ENCODE measurements at places on chromosomes 7 and 10.
A peak's percentile ranks its signal among the peaks of the same experiment; 100 is the strongest.

GRCh38 chr7:33760834-33761233 lies 144.5 kb upstream of the BMPER start:
- no peak for DNase-seq

DNA sequence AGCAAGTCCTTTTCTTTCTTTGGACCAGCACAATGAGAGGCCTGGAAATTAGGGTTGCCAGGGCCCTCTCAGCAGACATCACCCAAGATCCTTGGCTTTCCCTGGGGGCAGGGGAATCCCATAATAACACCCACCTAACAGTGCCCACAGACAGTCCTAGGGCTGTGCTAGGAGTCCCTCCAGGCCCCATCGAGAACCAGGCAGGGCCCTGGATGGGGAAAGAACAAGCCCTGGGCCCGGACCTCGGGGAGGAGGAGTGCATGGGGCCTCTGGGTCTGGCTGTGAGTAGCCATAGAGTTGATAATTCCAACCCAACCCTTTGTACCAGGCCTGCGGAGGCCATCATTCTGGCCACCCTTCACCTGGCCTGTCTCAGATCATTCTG lies 201.2 kb upstream of the ZMIZ1 start:
- no peak for DNase-seq

DNA sequence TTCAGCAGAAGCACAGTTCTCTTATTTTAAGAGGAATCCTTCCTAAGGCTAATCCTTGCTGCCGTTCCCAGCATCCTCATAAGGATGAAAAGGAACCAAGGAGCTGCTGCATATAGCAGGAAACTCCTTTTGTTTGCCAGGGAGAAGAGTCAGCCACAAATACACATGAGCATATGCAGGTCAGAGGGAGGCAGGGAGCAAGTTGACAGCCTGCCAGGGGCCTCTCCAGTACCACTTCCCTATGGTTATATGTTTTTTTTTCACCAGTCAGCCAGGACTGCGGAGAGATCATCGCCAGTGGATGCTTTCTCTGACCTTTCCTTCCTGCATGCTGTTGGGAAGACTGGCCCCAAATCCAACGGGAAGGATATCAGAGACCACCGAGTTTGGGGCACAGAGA lies 39.8 kb downstream of the SLC35B4 start:
- no peak for DNase-seq

DNA sequence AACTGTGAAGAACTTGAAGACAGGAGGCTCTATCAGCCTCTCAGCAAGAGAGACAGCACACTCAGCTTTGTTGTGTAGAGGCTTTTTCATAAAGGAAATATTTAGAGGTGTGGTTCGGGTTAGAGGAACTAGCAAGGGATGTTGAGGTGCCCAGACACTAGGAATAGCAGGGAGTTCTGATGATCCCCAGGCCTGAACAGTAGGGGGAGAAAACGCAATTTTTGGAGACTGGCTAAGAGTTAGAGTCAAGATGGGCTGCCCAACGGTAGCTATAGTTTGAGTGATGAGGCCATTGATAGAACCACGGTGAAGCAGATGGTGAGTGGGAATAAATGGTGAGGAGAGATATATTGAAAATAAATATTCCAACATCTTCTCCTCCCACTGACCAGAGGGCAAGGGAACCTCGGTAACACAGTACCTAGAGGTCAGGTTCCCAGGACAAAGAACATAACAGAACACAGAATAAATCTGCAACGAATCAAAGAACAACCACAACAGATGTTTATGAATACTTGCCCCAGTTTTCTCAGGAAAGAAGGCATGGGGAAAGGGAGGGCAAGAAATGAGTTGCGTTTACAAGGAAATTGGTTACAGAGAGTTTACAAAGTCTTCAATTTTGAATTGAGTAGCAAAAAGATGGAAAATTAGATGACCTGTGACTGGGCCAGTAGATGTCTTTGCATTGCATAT lies 24.2 kb upstream of the BPGM start:
- DNase-seq: no peak

DNA sequence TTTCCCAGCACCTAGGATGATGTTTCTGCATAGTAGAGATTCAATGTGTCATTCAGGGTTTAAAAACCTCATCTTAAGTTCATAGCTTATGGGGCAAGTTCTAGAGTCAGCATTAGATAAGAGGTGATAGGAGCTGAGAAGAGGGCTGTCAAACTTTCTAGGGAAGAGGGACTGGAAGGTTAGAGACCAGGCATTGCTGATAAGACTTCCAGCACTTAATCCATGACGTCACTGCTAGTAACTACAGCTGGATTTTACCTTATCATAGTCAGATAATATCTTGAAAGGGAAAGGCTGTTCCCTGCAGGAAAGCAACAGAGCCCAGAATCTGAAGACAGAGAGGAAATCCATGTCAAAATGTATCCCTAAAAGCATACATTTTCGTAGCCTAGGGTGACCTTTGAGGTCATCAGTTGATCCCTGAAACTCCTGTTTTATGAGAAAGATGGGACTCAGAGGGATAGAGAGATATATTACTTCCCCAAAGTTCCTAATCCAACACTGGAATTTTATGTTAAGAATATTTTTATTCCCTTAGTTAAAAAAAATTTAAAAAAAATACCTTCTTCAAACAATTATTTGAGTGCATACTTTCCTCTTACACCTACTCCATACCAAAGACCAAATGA lies 3.3 kb upstream of the CPED1 start:
- no peak for DNase-seq

- DNase-seq: no peak
Measured at GRCh38 chr10:124657806-124658205, 86.4 kb downstream of the FAM53B start.

DNA sequence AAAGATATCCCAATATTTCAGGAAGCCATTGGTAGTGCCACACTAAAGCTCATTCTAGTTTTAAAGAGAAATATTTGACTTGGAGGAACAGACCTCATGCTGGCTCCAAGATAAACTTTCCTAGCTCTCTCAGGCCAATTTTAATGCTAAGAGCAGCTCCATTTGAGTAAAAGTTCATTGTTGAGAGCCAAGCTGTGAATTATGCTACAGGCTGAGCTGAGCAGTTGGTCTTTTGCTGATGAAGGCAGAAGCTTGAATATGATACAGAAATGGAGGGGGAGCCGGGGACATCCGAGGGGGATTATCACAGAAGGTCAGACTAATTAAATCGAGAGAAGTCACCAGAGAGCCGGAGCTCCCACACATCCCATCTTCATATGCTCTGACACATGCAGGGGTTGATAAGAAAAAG lies 175.7 kb upstream of the AUTS2 start:
- no peak for DNase-seq

- DNase-seq: no peak
Measured at GRCh38 chr7:130095812-130096211, 25.5 kb downstream of the KLHDC10 start.

GRCh38 chr10:99921948-99922347 lies 87.8 kb downstream of the DNMBP start:
- no peak for DNase-seq

- peak; percentile 52 for DNase-seq
Measured at GRCh38 chr10:110610308-110610774, 33.8 kb upstream of the RBM20 start.

DNA sequence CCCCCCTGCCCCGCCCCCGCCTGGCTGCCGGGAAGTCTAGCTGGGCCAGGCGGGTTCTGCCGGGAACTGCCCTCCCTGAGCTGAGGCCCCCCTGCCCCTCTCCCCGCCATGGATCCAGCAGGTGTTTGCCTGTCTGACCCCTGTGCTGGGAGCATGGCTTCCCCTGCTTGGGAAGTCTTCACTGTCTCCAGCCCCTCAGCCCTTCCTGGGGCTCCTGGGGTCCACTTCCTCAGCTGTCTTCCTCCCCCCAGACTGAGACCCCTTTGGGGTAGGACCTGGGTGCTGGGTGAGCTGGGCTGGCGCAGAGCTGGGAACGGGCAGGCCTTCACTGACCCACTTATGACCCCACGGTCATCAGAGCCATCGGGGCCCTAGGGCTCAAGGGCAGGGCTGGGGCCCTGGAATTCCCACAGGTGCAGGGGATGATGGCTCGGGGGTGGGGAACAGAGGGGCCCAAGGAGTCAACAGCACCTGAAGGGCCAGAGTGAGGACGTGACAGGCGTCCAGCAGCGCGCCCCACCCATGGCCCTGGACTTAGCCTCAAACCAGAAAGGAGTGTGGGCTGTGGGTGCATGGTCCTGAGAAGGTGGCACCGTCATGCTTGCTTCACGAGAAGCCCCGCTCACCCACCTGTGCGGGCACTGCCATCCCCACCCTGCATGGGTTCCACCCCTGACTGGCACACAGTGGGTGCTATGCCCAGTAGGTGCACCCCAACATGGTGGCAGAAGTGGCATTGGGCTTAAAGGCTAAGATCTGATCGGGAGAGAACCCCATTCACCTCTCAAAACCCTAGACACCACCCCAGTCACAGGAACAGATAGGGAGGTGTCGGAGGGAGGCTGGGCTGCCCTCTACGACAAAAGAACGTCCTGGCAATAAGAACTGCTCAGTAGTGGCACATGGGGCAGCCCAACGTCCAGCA lies 16.2 kb upstream of the TNRC18 start:
- DNase-seq: no peak

DNA sequence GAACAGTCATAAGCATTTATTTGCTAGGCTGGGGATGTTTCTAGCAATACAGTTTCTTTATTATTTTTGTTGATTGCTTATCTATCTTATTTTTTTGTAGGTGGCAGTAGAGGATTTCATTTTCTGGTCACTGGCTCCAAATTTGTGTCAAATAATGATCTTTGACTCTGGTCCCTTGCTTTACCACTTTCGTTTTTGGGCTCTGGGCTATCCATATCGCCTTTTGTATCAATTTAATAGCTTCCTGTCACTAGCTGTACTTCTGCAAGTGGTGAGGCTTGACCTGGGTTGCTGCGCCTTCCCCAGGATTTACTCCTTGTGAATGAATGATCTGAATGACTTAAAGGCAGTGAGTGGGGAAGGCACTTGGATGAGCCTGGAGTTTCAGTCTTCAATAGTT lies 48.4 kb downstream of the MDFIC start:
- DNase-seq: no peak

DNA sequence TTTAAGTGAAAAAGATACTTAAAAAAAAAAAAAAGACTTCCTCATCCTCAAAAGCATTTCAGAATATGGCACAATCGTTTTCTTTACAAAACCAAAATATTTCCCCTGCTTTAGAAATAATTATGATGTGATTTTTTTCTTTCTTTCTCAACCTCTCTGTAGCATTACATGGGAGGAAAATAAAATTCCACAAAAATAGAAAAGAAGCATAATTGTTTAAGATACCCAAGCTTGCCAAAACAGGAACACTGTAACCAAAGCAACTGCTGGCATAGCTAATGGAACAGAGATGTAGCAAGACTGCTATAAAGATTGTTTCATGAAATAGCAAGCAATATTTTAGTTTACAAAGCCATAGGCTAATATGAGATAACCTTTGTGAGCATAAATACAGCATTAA lies 75.6 kb upstream of the GPR22 start:
- DNase-seq: no peak

DNA sequence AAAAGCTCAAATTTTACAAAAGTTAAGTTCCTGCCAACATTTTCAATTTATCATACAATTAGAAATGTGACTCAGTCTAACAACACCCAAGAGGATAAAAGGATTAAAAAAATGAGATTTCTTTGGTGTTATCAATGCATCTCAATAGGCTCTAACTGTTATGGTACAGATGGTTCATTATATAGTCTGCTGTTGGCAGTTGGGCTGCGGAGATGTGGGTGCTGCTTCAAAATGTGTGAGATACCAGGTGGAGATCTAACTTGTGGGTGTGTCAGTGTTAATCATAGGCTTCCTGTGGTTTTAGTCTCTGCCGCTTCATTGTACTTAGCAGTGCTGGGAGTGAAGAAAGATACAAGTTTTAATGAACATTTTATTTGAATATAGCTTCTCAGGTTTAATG lies 231.2 kb downstream of the EXOC4 start:
- no peak for DNase-seq

- no peak for DNase-seq
Measured at GRCh38 chr10:120098232-120098930, 205.9 kb downstream of the SEC23IP start.

DNA sequence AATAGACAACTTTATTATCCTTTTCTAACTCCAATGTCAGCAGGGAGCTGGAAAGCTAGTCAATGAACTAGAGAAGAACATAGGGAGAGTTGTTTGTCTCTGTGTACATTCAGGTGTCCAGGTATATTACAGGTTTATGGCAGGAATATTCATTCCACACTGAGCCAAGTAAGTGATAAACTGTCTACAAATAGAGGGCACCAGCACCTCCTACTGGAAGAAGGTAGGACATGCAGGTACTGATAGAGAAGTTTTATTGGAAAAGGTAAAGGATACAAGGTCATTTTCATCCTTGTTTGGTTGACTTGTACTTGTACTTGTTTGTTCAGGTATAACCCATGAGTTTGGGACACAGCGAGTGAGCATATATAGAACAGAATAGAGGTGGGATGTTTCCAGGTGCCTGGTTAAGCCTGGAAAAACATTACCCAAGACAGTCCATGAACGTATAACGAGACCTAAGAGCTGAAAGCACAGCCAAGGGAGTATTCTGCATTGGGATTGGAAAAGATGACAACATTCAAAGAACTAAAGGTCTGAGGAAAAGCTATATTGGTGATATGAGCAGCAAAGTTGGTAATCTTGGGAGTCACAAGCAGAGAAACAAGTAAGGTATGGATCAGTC lies 61.4 kb upstream of the PPP1R3C start:
- DNase-seq: peak; percentile 51

- no peak for DNase-seq
Measured at GRCh38 chr10:103789771-103790201, 65.6 kb downstream of the SH3PXD2A start.

GRCh38 chr10:61465901-61466632 lies 12.9 kb upstream of the TMEM26 start:
- no peak for DNase-seq

DNA sequence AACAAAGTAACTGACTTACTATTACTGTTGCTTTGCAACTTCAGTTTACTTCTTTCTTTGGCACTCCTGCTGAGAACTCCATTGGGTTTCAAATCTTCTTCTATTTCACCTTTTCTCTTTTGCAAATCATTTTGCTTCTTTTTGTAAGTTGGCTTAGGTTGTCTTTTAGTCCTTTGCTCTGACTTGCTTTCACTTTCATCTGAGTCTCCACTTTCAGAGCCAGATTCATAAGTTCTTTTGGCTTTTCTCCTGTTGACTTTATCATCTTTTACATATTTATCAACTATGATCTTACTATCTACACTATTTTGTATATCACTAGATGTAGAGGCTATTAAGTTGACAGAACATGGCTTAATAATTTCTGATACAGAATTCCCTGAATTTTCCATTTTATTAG lies 73.4 kb downstream of the NRBF2 start:
- DNase-seq: no peak

DNA sequence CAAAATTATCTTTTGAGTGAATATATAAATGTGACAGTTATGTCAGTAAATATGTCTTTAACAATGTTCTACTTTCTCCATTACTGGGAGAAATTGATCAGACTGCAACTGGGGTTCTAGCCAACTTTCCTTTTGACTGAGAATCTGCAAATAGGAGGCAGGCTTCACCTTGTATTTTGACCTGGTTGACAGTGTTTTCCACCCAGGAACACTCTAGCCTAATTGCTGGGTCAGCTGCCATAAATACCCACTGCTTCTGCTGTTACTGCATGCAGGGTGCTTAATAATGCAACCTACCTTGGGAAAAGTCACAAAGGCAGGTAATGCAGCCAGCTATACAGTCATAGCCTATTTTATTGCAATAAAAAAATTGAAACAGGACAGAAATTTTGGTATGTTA lies 319.0 kb downstream of the DGKB start:
- DNase-seq: no peak
